ENCODE measurements at places on chromosomes 1 and 21.

DNA sequence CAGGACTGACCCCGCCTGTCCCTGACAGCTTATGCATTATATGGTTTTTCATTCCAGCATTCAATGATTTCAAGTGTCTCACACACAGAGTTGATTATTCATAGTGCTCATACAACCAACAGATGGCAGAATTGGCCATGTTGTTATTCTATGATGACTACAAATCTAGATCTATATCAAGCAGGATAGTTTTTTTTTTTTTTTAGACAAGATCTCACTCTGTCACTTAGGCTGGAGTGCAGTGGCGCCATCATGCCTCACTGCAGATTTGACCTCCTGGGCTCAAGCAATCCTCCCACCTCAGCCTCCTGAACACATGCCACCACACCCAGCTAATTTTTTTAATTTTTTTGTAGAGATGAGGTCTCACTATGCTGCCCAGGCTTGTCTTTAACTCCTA, 40.1 kb upstream of the LRRC8D start:
- DNase-seq, result no peak

DNA sequence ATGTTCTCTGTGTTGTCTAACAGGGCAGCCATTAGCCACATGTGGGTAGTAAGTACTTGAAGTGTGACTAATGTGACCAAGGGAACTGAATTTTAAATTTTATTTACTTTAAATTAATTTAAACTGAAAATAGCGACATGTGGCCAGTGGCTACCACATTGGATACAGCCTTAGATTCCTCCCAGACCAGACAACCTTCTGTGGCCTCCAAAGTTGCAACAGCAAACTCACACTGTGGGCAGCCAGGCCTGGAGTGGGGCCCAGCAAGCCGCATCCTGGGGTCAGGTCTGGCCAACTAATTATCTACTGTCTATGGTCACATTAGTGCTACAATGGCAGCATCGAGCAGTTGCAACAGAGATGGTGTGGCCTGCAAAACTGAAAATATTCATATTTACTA, 11.7 kb downstream of the EIF2D start:
- no peak for DNase-seq

GRCh38 chr1:5727191-5727590, 265.0 kb downstream of the NPHP4 start:
- DNase-seq, result no peak

DNA sequence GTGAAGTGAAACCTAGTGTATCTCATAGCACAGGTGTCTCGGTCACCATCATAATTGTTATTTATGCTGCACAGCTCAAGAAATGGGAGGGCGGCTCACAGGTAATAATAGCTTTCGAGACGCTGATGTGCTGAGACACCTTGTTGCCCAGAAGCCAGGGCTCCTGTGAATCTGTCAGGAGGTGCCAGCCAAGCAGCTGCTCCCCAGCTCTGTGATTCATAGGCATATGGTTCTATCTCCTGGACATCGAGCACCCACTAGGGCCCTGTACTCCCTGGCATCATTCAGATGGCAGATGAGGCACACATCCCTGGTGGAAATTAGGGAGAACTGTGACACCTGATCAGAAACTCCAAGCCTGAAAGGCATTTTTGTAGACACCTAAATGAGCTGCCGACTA, 53.5 kb downstream of the SYT6 start:
- no peak for DNase-seq

DNA sequence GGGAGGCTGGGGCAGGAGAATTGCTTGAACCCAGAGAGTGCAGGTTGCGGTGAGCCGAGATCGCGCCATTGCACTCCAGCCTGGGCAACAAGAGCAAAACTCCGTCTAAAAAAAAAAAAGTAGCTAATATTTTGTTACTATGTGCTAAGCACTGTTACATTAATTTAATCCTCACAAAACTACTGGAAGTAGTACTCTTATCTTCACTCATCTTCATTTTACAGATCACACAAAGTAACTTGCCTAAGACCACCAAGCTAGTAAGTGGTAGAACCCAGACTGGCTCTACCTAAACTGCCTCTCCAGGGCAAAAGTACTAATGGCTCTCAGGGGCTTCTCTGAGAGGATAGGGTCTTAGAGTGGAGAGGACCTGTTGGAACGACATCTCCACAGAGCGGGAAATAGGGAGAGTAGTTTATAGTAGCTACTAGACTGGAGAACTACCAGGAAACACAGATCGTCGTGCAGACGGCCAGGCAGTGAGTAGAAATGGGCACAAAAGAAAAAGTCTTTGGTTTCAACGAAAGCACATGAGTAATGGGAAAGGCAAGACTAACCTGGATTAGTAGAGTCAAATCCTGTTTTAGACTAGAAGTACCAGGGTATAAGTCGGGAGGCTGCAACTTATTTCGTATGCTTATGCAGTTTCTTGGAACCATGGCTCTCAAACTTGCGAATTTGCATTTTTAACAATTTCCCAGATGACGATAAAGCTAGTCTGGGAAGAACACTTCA, 1.4 kb downstream of the CLCC1 start:
- DNase-seq, result no peak

DNA sequence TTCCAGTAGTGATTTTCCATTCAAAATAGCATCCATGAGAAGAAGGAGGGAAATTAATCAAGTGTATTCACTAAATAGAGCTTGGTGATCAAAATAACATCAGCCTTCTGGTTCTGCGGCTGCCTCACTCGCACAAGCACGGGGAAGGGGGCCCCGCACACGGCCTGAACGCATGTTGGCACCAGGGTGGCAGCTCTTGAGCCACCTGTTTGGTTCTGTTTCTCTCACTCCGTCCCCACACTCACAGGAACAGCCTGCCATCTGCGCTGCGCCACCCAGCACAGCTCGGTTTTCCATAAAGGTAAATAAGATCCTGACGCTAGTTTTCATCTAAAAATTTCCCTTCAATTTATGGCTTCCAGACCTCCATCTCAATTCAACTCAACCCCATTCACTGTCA, 49.4 kb downstream of the TIAM1 start:
- no peak for DNase-seq

DNA sequence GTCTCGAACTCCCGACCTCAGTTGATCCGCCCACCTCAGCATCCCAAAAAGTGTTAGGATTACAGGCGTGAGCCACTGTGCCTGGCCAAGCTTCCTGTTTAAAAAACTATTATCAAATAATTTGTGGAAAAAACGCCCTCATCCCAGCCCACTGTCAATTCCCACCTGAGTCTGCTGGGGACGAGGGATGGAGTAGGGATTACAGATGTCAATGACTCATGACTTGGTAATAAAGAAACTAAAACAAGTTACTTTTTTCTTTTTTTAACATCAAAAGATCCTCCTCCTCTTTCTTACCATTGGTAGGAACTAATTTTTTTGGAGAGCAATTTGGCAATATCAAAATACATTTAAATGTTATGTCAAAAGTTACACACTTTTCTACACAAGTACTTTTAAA, 9.7 kb downstream of the CNN3 start:
- no peak for DNase-seq

GRCh38 chr21:39661121-39661520, 48.4 kb downstream of the B3GALT5 start:
- DNase-seq, result no peak

GRCh38 chr1:226404904-226405222, 3.0 kb downstream of the PARP1 start:
- DNase-seq, result no peak

DNA sequence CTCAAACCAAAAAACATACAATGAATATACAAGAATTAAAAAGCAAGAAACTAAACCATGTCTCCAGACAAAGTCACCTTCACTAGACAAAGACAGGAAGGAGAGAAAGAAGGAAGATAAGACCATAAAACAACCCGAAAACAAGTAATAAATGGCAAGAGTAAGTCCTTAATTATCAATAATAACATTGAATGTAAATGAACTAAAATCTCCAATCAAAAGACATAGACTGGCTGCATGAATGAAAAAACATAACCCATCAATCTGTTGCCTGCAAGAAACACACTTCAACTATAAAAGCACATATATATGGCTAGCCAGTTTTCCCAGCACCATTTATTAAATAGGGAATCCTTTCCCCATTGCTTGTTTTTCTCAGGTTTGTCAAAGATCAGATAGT, 100.8 kb upstream of the SAMSN1 start:
- DNase-seq, result no peak

DNA sequence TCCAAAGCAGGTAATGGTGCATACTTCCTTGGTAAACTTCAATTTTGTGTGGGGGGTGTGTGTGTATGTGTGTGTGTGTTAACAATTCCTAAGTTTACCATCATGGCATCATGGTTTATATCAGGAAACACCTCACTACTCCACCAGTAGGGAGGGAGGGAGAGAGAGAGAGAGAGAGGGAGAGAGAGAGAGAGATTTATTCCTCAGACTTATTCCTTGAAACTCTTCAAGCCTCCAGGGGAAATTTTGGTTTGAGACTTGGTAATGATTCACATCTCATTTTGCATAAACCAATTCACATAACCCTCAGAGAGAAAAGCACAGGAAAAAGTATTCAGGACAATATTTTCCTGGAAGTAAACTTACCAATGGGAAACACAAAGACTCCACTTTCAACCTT, 115.0 kb downstream of the TTLL7 start:
- DNase-seq, result no peak
